NAMALWA (cell line): ENCODE measurements at places on chromosomes 1 and 21.

DNA sequence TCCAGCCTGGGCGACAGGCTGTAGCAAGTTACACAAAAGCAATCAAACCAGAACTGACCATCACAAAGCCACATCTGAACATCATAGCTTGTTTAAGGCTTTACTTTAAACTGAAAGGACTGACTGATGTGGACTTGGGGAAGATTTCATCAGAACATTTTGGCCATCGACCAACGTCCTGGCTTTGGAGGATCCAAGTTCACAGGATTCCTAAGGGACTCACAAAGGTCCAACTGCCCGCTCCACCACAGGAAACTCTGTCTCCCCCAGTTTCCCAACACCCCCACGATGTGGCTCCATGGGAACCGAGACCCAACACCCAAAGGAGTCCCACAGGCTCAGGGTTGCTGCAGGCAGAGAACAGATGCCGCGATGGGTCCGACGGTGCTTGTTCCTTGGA is 9.3 kb downstream of the SSU72 start:
- no peak for DNase-seq

- peak; percentile 48 for DNase-seq
These were observed 81.2 kb upstream of the RAVER2 start for GRCh38 chr1:64663668-64664067.

- DNase-seq, result no peak
These were observed 157.6 kb upstream of the SOD1 start for GRCh38 chr21:31501926-31502325.

GRCh38 chr1:66311092-66311491 is 222.9 kb upstream of the SGIP1 start:
- DNase-seq, result no peak

DNA sequence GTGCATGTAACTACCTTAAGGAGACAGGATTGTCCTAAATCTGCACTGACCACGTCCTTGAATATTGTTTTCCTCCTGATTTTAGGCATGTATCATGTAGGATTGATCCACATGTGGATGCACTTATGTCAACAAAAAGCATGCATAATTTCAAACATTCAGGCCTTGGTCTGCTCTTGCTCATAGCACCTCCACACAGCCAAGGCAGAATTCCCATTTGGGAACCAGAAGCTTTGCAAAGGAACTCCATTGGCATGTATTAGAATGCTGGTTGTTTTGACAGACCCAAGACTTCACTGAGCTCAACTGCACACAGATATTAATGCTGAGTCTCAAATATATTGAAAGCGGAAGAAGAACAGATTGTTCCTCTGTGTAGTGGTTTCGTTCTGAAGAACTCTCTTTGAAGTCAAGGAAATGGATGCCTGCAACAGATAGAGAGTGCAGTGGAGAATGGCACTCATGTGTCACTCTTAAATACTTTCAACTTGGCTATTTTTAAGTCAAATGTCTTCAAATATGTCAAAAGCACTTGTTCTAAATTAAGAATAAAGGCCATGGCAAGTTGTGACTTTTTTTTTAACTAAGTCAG is 387.6 kb downstream of the LTN1 start:
- peak; percentile 85 for DNase-seq

DNA sequence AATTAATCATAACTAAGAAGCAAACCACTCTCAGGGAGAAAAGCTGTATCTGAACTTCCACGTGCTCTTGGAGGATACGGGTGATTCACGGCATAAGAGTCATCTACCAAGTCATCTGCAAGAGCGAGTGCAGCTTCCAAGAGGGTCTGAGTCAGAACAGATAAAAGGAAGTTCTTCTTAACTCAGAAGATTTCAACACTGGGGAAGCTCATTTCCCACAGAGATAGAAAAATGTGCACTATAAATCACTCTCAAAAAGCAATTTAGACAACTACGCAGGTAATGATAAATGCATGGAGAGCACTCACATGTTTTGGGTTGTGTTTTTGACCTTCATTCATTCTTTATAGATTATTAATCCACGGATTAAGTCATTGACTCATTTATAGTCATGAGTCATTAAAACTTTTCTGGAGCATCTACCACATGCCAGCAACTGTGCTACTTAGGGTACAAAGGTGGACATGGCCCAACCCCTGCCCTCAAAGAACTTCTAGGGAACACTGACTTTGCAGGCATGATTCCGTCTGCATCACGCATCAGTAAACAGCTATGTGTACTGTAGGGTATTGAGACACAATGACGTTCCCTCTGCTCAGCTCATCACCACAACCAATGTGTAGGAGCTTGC is 20.8 kb downstream of the KCNJ15 start:
- no peak for DNase-seq
